Cortex of kidney (tissue), 1 donor: ENCODE measurements at places on chromosomes 7 and 10.

- DNase-seq = no peak
Observed at GRCh38 chr10:22325272-22326144, 4.6 kb downstream of the BMI1 start.

GRCh38 chr7:51276967-51277366 is 39.6 kb downstream of the COBL start:
- DNase-seq = no peak

DNA sequence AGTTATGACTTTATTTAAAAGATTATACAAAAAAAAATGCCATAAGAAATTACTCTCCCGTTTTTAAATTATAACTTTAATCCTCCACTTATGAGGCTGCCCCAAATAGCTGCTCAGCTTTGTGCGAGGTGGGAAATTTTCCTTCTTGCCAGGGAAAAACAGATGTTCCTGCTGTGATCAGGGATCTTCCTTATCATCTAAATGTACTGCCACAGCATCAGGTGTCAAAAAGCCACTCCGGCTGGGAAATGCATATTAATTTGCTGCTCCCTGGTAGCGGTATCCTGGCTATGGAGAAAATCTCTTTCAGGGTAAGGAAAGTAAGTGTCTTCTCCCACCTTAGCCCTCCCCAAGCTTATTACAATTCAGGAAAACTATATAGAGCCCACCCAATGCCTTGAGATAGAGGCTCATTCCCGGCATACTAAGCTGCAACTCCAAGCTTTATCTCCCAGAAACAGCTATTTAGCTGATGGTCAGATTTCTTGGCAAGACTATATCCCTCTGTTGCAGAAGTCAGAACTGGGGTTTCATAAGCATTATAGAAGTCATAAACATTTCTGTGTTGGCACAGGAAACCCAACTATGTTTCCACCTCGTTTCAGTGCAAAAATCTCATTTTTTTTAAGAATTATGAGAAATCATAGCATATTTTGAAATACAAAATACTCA is 360.4 kb downstream of the PARD3 start:
- DNase-seq = no peak

DNA sequence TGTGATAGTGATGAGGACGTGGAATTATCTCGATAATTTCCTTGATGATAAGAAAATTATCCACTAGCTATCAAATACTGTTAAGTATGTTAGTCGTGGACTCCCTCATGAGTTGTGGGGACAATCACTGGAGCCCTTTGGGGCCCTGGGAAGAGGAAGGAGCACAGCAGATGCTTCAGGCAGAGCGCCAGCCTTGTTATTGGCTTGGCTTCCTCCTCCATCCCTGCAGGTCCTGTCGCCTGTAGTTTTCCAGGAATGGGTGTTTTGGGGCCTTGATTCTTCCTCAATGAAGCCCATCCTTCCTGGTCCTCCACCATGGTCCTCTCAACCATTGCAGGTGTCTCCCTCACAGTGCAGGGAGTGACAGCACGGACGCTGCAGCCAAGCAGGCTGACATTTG is 32.5 kb upstream of the ZNF32 start:
- no peak for DNase-seq

DNA sequence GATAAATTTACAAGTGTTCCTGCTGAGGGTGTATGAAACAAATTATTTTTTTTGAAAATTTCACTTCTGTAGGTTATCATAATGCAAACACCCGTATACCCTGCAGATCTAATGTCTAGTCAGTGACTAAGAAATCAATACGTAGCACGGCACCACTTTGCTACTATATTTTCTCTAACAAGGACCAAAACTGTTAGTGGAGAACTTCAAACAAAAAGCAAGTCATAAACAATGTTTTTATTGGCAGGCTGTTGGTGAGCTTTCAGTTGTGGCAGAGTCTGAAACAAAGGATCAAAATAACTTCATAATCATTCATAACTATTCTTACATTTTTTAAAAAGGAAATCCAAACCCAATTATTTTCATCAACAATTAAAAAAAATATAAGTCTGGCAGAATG is 11.8 kb downstream of the SEM1 start:
- no peak for DNase-seq

DNA sequence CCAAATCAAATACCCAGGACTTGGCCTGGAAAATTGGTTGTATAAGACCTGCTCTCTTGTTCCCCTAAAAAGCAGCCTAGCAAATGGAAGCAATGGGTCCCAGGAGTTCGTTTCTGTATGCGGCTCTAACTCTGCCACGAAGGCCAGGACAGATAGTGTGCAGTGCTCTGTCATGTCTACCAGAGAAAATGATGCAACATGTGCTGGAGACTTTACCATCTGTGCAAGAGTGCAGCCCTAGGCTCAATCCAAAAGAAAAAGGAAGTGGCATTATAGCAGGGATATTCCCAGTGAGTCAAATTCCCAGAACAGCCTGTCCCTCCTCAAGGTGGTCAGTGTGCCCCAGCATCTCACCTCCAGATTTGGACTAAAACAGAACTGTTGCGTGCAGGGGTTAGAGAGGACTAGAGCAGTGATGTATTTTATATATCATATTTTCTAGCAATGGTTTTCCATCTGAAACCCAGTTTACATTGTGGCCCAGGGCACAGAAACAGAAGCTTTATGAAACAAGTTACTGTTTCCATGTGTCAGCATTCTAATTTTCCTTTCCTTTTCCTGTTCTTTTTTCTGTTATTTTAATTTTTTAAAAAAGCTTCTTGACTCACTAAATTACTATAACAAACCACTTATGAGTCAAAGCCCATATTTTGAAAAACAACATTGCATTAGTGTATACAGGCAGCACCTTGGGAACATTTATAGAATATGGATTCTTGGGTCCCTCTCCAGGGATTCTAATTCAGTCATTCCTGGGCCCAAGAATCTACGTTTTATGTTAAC is 311.2 kb downstream of the RNLS start:
- no peak for DNase-seq

DNA sequence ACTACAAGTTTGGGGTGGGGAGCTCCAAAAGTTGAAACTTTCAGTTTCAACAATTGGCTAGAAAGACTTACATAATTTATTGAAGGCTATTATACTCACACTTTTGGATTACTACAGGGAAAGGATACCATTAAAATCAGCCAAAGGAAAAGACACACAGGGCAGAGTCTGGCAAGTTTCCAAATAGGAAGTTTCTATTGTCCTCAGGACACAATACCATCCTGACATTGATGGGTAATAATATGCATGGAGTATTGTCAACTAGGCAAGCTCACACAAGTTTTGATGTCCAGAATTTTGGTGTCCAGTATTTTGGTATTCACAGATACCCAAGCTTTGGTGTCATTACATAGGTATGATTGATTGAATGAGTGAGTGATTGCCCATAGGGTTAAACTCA is 872.6 kb upstream of the SORCS1 start:
- DNase-seq = no peak

DNA sequence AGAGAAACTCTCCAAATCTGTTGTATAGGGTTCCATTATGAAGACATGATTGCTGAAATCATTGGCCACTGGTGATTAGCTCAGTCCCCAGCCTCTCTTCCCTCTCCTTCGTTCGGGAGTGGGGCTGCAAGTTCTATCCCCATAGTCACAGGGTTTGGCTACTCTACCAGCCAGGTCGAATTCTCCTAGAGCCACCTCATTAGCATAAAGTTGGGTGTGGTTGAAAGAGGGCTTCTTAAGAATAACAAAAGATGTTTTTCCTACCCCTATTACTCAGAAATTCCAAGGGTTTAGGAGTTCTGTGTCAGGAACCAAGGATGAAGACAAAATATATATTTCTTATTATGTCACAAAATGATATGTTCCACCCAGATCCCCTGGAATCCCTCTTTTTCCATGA is 166.2 kb upstream of the YAE1 start:
- no peak for DNase-seq

GRCh38 chr7:8175929-8176369 is 86.0 kb downstream of the ICA1 start:
- DNase-seq = no peak

DNA sequence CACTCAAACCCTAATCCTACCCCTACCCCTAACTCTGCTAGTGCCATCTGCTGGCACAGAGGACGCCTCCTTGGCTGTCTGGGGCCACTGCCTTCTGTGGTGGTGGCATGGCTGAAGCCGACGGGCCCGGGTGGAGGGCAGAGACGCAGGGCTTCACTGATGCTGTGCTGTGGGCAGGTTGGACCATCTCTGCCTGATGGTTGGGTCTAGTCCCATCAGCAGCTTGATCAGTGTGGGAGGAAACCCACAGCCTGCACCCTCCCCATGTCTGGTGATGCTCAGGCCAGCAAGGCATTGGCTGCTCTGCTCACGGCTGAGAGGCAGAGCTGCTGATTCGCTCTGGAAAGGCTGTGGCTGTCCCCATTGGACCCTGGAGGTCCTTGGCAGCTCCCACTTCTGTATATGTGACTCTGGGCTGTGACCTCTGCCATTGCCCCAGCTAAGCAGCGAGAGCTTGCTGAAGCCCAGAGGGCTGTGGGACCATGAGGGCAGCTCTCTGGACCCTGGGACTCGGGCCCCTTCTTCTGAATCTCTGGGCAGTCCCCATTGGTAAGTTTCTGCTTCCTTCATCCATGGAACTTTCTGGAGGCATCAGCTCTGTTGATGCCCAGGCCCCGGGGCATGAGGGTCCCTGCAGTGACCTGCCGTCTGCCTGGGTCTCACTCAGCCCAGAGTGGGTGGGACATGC is at the start of gene SCART1:
Gene SCART1 (plus strand): TSS at position 430 of the 688 bp plus-strand sequence. CDS start 53 bp downstream, at position 483.
- DNase-seq = no peak

DNA sequence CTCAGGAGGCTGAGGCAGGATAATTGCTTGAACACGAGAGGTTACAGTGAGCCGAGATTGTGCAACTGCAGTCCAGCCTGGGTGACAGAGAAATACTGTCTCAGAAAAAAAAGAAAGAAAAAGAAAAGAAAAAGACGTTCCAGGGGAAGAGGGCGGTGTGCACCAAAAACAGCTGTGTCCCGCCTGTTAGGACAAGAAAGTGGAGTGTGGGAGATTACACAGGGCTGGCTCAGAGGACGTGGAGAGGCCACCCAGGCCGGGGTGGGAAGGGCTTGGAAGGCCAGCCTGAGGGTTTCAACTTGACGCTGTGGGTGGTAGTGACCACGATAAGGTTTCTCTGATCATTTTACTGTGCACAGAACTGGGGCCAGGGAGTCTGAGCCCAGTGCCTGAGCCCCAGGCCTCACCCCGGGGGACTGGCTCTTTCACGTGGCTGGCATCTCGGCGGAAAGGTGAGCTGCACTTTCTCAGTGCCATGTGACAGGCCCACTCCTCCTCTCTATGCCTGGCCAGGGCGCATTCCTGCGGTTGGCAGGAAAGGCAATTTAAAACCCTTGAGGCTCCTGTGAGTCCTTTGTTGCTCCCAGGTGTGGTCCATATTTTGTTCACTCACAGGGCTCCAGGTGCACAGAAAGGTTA is 13.9 kb downstream of the RHBDD2 start:
- no peak for DNase-seq
